ENCODE measurements at places on chromosomes 1 and 21. TPM values are rescaled to one million over a fixed set of nuclear protein-coding genes. Genes with fewer than 3 reads are reported as not detected.
A peak's percentile ranks its signal among the peaks of the same experiment; 100 is the strongest.

GRCh38 chr1:84037758-84038611 lies 39.1 kb upstream of the TTLL7 start:
- H3K27me3 ChIP-seq = no peaks in the 10 kb centered on the region
- H3K27ac ChIP-seq = no peak overlapping the region
- no peak overlapping the region for H3K4me3 ChIP-seq
- H3K36me3 ChIP-seq = no peaks in the 10 kb centered on the region
- DNase-seq = no peak

DNA sequence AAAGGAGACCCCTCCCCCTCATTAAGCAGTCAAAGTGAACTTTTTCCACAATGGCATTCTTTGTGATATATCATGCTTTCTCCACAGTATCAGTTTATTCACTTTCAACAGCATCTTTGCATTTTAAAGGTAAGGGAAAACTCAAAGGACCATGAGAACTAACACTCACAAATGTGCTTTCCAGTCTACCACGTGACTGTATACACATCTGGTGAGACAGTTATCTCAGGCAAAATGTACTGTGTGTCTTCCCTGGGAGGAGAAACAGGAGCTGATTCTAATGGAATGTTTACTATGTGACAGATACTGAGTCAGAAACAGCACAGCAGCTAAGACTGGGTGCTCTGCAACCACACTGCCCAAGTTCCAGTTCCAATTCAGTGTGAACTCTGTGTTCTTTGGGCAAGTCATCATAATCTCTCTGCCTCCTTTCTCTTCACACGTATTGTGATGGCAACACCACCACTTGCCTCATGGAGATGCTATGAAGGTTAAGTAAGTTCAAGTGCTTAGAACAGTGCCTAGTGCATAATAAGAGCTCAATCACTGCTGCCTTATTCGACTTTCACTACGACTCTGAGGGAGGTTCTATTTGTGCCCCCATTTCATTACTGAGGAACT lies 79.0 kb downstream of the SLC45A1 start:
- peaks cover 23% of the 10 kb centered on the region for H3K36me3 ChIP-seq
- peak overlapping the region; percentile 98 for H3K27ac ChIP-seq
- H3K4me3 ChIP-seq = peak overlapping the region; percentile 30
- peaks cover 55% of the 10 kb centered on the region for H3K4me1 ChIP-seq
- peak; percentile 83 for DNase-seq

DNA sequence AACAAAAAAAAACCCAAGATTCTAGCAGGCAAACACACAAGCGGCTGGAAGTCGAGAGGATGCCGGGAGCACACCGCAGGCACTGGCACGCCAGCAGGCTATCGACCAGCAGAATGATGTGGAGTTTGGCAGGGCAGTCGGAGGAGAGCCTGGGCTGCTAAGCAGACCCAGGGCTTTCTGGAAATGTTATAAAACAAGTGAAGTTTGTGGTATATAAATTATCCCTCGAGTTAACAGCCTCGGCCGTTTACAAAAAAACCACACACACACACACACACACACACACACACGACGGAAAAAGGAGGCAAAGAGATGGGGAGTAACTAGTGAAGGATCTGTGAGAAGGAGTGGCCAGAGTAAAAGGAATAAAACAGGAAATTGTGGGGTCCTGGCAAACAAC lies 87.2 kb upstream of the IVNS1ABP start:
- peak; percentile 87 for DNase-seq
- H3K4me3 ChIP-seq = peak overlapping the region; percentile 66
- peak overlapping the region; percentile 55 for H3K27ac ChIP-seq
- H3K36me3 ChIP-seq = no peaks in the 10 kb centered on the region

DNA sequence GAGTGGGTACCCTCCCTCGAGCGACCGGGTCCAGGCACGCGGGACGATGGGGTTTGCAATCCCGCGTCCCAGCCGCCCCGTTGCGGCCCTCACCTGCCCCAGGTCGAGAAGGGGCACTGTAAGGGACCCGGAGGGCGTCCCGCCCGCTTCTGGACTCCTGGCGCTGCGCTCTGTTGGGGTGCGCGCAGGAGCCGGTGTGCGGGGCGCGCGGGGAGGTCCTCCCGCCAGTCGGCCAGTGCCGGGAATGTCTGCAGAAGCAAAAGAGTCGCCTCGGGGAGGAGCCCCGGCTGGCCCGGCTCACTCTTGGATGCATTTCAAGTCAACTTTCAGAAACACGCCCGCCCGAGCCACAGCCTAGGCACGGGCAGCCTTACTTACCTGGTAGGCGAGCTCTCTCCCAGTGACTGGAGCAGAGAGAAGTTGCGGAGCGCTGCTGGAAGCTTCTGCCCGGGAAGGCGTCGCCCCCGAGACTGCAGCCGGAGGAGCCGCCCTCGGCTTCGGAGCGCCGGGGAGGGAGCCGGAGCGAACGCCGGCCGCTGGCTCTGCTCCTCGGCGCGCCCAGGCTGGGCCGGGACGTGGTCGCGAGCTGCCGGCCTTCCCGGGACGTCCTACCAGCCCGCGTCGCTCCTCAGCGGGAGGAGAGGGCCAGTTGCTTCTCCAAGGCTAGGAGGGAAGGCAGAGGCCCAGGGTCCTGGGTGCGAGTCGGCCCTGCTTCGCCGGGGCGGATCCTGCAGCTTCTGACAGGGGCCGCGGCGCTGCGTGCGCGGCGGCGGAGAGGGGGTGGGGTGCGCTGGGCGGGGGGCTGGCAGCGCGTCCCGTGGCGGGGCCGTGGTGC lies at the start of gene LMX1A:
Gene LMX1A, minus strand, starts transcription at position 739 of the 835 bp plus-strand sequence. CDS start 1,156 bp downstream, outside the sequence.
- no peaks in the 10 kb centered on the region for H3K36me3 ChIP-seq
- peaks cover 53% of the 10 kb centered on the region for H3K27me3 ChIP-seq
- no peak within 1 kb of the TSS for H3K27ac ChIP-seq
- H3K4me3 ChIP-seq = no peak within 1 kb of the TSS
- H3K4me1 ChIP-seq = no peaks in the 10 kb centered on the region
- peak; percentile 86 for DNase-seq

GRCh38 chr1:77834771-77835334 lies 53.6 kb upstream of the NEXN start:
- no peak overlapping the region for H3K4me3 ChIP-seq
- peak overlapping the region; percentile 98 for H3K27ac ChIP-seq
- DNase-seq = peak; percentile 60
- H3K4me1 ChIP-seq = peaks cover 53% of the 10 kb centered on the region
- no peaks in the 10 kb centered on the region for H3K27me3 ChIP-seq
- H3K36me3 ChIP-seq = no peaks in the 10 kb centered on the region

Gene CLCA1
- not detected for total RNA-seq

GRCh38 chr1:179167418-179167777 lies 62.1 kb downstream of the ABL2 start:
- no peak for DNase-seq
- peak overlapping the region; percentile 44 for H3K27ac ChIP-seq
- H3K4me1 ChIP-seq = peaks cover 33% of the 10 kb centered on the region
- H3K27me3 ChIP-seq = no peaks in the 10 kb centered on the region
- H3K4me3 ChIP-seq = no peak overlapping the region

DNA sequence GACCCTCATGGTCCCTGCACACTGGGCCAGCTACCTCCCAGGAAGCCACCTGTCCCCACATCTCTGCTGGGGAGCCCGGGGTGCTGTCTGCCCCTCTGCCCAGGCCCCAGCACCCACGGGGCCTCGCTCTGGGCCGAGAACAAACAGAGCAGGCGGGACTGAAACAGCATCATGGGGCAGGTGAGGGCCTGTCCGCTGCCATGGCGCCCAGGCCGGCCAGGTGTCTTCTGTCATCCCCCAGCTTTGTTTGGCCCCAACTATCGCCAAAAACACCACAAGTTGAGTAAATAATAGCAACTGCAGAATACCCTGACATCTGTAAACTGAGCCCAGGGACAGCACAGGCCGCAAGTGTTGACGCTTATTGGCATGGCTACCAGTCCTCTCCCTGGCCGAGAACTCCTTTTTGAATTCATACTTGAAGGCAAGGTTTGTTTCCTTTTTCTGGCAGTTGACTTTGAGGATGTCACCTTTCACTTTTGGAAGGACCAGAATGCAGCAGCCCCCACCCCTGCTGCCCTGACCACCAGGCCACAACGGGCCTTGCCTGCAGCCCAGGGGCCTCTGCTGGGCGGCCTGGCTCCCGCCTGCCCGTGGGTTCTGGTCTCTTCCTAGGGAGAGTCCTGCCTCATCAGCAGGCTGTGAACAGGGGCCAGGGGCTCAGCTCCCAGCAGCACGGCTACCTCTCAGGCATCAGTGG lies 152.7 kb downstream of the CASZ1 start:
- no peak overlapping the region for H3K27ac ChIP-seq
- no peak for DNase-seq
- H3K4me1 ChIP-seq = peaks cover 5% of the 10 kb centered on the region

DNA sequence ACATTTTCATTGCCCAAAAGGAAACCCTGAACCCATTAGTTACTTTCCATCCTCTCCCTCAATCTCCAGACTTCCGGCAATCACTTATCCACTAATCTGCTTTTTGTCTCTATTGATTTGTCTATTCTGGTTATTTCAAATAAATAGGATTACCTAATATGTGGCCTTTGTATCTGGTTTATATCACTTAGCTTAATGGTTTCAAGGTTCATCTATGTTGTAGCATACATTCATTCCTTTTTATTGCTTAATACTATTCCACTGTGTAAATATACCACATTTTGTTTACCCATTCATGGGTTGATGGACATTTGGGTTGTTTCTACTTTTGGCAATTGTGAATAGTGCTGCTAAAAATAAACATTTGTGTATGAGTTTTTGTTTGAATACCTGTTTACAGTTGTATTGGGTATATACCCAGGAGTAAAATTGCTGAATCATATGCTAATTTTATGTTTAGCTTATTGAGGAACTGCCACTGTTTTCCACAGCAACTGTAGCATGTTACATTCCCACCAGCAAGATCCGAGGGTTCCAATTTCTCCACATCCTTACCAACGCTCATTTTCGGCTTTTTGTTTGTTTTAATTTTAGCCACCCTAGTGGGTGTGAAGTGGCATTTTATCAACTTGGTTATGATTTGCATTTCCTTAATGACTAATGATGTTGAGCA lies 2.5 kb upstream of the SLC25A44 start:
- peaks cover 13% of the 10 kb centered on the region for H3K4me1 ChIP-seq
- no peaks in the 10 kb centered on the region for H3K27me3 ChIP-seq
- DNase-seq = no peak
- no peak overlapping the region for H3K27ac ChIP-seq

GRCh38 chr1:89363196-89363595 lies 663 bp upstream of the GBP6 start:
- H3K4me1 ChIP-seq = no peaks in the 10 kb centered on the region
- no peak for DNase-seq
- H3K27me3 ChIP-seq = no peaks in the 10 kb centered on the region
- no peaks in the 10 kb centered on the region for H3K36me3 ChIP-seq

Gene IL22RA1
- under 0.01 TPM for total RNA-seq

Gene SMIM11
- 18.5 TPM for total RNA-seq

GRCh38 chr1:28833381-28833780 lies 21.4 kb downstream of the OPRD1 start:
- H3K27ac ChIP-seq = no peak overlapping the region
- no peak overlapping the region for H3K4me3 ChIP-seq
- H3K27me3 ChIP-seq = no peaks in the 10 kb centered on the region
- peak; percentile 48 for DNase-seq
- no peaks in the 10 kb centered on the region for H3K36me3 ChIP-seq
- H3K4me1 ChIP-seq = no peaks in the 10 kb centered on the region

GRCh38 chr1:25117233-25117823 lies 115.0 kb downstream of the SYF2 start:
- H3K36me3 ChIP-seq = no peaks in the 10 kb centered on the region
- no peak overlapping the region for H3K4me3 ChIP-seq
- H3K27me3 ChIP-seq = peaks cover 8% of the 10 kb centered on the region
- H3K27ac ChIP-seq = no peak overlapping the region

DNA sequence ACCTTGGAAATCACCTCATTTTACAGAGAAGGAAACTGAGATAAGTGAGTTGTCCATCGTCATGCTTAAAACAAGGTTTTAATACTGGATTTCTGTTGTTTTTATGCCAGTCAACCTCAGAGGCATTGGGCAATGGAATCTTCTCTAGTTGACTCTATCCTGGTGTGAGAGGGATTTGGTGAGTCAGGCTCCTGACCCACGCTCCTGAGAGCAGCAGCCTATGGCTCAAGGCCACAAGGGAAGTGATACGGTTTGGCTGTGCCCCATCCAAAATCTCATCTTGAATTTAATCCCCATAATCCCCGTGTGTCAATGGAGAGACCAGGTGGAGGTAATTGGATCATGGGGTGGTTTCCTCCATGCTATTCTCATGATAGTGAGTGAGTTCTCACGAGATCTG lies 90.1 kb downstream of the TLR5 start:
- H3K27me3 ChIP-seq = peaks cover 20% of the 10 kb centered on the region
- no peak overlapping the region for H3K27ac ChIP-seq
- H3K36me3 ChIP-seq = no peaks in the 10 kb centered on the region
- no peak overlapping the region for H3K4me3 ChIP-seq

Gene LAMB3
- total RNA-seq = 9.7 TPM

GRCh38 chr1:17630986-17631385 lies 91.5 kb downstream of the ARHGEF10L start:
- peaks cover 41% of the 10 kb centered on the region for H3K4me1 ChIP-seq
- H3K36me3 ChIP-seq = peaks cover 35% of the 10 kb centered on the region
- DNase-seq = no peak
- H3K27ac ChIP-seq = no peak overlapping the region
- no peaks in the 10 kb centered on the region for H3K27me3 ChIP-seq
- H3K4me3 ChIP-seq = no peak overlapping the region

Gene OMA1
- 22.8 TPM for total RNA-seq

GRCh38 chr1:8925406-8925805 lies 20.3 kb upstream of the CA6 start:
- no peak overlapping the region for H3K4me3 ChIP-seq
- no peaks in the 10 kb centered on the region for H3K4me1 ChIP-seq
- H3K27ac ChIP-seq = no peak overlapping the region
- peaks cover 10% of the 10 kb centered on the region for H3K27me3 ChIP-seq

DNA sequence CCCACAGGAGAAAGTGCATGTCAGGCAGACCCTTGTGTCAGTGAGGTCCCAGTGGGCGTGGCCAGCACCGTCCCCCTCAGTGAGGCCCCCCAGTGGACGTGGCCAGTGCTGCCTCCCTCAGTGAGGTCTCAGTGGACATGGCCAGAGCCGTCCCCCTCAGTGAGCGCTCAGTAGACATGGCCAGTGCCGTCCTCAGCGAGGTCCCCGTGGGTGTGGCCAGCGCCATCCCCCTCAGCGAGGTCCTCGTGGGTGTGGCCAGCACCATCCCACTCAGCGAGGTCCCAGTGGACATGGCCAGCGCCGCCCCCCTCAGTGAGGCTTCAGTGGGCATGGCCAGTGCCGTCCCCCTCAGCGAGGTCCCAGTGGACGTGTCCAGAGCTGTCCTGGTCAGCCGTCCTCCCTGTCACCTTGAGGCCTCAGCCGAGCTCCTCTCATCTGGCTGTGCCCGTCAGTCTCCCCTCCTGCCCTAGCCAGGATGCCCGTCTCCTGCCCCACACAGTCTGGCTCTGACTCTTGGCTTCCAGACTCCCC lies 35.5 kb downstream of the PDE9A start:
- no peak overlapping the region for H3K4me3 ChIP-seq
- no peaks in the 10 kb centered on the region for H3K36me3 ChIP-seq
- H3K4me1 ChIP-seq = peaks cover 5% of the 10 kb centered on the region
- H3K27me3 ChIP-seq = peaks cover 9% of the 10 kb centered on the region
- H3K27ac ChIP-seq = no peak overlapping the region

Gene MAP3K21
- under 0.01 TPM for total RNA-seq

Measured in osteoblast (primary cell).